ENCODE measurements at places on chromosomes 13 and 19.

GRCh38 chr13:48817166-48817802 is 158.4 kb upstream of the FNDC3A start:
- DNase-seq, result no peak

DNA sequence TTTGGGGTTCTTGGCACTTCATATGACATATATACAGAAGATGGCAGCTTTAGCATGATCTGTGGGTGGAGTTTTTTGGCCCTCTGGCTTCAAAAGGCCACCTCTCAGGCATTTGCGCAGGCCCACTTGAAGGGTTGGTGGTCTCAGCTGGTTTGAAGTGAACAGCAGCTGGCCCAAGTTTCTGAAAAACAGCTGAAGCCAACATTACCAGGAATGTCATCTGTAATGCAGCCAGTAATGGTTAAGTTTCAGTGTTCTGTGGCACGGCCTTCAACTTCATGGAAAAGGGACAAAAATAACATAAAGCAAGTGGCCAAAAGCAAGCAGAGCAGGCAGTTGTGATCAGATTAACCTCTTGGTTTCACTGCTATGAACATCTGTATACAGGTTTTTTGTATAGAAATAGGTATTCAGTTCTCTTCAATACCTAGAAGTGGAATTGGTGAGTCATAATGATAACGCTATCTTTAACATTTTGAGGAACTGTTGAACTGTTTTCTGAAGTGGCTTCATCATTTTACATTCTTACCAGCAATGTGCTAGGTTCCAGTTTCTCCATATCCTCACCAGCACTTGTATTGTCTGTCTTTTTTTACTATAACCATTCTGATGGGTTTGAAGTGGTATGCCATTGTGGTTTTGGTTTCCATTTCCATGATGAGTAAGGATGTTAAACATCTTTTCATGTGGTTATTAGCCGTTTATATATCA is 245.4 kb downstream of the SHISA2 start:
- no peak for DNase-seq

DNA sequence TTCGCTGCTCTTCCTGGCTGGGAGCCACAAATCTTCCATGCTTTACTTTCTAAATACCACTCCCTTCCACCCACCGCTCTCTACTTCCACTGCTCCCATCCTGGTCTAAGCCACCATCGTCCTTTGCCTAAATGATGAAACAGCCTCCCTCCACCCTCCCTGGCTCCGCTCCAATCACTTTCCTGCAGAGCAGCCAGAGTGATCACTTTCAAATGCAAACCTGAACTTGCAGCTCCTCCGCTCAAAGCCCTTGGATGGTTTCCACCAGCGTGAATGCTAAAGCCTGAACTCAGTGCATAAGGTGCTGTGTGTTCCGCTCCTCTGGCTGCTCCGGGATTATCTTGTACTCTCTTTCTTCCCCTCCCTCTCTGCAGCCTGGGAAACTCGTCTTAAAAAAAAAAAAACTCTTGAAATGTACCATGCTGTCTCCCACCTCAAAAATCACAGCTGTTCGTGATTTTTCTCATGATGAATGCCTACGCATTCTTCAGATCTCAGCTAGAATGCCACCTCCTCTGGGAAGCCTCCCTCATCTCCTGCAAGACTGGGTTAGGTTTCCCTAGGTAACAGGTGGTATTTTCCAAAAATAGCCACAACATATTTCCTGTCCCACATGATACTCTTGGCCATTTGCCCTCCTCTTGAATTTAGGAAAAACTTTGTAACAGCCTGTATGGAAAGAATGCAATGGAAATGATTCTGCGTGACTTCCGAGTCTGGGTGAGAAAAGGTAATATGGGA is 3.7 kb upstream of the SIN3B start:
- no peak for DNase-seq

GRCh38 chr13:53191091-53191490 is 162.5 kb downstream of the OLFM4 start:
- DNase-seq, result no peak

- DNase-seq, result no peak
Measured at GRCh38 chr19:15093001-15093400, 11.0 kb downstream of the OR1I1 start.

GRCh38 chr13:101082441-101082840 is 333.9 kb downstream of the NALCN start:
- no peak for DNase-seq

DNA sequence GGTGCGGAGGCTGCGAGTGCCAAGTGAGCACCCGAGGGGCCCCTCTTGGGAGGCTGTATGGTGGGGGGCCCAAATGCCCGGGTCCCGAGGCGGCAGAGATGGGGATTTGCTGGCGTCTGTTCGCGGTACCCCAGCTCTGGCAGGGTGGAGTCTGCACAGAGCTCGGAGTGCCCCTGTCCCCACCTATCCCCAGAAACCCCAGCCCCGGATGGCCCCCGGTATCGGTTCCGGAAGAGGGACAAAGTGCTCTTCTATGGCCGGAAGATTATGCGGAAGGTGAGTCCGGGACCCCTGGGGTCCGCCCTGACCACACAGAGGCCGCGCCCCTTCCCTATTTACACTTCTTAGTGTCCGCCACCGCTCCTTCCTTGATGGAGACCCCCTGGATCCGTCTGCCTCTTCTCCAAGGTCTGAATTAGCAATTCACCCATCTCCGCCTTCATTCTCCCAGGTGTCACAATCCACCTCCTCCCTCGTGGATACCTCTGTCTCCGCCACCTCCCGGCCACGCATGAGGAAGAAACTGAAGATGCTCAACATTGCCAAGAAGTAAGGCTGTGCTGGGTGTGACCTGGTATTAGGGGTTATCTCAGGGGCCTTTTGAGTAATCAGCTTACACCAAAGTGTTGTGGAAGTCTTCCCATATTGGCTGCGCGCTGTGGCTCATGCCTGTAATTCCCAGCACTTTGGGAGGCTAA is 630 bp downstream of the PNPLA6 start:
- DNase-seq, result no peak

- no peak for DNase-seq
Measured at GRCh38 chr13:73571376-73571775, 512.6 kb downstream of the KLF5 start.

DNA sequence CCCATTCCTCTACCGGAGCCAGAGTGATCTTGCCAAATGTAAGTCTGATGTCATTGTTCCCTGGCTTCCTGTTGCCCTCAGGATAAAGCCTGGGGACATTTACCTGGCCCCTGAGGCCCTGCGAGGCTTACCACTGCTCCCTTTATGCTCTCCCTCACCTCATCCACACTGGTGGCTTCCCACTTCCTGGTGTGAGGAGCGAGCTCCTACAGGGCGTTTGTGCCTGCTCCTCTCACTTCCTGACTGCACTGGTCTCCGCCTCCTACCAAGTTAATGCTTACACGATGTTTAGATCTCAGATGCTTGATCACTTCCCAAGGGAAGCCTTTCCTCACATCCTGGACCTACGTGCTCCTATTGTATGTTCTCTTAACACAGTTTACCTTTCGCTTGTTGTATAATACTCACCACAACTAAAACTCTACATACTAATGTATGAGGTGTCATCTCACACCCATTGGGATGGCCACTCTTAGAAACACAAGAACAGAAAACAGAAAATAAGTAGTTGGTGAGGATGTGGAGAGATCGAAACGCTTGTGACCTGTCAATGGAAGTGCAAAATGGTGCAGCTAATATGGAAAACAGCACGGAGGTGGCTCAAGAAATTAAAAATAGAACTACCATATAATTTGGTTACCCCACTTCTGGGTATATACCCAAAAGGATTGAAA is 177.6 kb downstream of the SHISA2 start:
- no peak for DNase-seq

DNA sequence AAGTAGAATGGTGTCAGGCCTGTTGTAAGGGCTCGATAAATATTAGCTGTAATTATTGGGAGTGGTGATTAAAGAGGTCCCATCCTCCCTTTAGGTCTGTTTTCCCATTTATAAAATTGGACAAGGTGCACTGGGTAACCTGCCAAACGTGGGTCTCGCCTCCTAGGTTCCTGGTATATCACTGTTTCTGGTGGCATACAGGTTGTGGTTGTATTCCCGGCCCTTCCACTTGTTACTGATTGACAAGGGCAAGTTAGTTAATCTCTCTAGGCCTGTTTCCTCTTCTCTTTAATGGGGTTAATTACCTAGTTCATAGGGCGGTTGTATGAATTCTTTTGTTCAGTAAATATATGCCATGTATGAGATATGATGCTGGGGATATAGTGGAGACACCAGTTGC is 1.5 kb downstream of the PPP2R1A start:
- DNase-seq, result no peak

DNA sequence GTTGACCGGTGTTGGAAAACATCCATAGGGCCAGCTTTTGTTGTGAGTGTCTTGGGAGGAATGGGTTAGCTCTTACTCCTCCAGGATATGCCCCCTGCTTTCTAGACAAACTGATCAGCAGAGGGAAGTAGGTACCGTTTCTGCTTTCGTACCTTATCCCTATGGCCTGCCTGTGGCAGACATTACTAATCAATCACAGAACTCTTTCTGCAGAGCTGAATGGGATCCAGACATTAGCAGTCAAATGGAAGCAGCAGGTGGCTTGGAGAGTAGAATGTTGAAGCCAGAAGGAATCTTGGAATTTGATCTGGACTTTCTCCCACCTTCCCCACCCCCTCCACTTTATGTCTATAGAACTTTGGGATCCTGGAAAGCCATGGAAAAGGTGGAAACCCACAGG is 17.1 kb downstream of the NWD1 start:
- DNase-seq, result no peak

DNA sequence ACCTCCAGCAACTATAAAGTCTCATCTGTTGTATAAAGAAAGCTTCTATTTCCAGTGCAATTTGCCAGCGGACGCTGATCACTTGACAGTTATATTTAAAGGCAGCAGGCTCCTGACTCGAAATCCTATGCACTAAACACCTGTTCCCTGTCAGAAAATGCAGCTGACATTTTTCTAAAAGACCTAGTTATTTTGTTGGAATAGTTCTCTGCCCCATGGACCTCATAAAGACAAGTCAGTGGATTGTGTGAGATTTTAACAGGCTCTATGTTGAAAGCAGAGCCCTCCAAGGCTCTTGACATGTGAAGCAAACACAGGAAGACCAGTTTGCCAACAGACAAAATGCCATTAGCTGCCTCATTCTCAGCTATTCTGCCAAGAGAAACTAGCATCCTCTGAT is 304.7 kb upstream of the KLF12 start:
- DNase-seq, result no peak

DNA sequence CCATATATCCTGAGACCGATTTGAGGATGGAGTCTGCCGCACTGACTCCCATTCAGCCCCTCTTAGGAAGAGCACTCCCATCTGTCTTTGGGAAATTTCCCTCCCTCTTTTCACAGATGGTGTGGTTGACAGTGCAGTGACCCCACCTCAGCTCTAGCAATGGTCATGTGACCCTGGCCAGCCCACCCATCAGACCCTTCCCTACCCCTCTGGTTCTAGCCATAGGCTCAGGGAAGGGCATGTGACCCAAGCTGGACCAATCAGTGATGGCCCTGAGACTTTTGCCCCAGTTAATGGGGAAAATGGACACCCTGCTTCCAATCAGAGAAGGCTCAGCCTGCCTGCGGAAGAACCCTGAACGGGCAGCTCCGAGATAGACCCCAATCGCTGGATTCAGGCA is 26.3 kb downstream of the IL12RB1 start:
- DNase-seq, result no peak

DNA sequence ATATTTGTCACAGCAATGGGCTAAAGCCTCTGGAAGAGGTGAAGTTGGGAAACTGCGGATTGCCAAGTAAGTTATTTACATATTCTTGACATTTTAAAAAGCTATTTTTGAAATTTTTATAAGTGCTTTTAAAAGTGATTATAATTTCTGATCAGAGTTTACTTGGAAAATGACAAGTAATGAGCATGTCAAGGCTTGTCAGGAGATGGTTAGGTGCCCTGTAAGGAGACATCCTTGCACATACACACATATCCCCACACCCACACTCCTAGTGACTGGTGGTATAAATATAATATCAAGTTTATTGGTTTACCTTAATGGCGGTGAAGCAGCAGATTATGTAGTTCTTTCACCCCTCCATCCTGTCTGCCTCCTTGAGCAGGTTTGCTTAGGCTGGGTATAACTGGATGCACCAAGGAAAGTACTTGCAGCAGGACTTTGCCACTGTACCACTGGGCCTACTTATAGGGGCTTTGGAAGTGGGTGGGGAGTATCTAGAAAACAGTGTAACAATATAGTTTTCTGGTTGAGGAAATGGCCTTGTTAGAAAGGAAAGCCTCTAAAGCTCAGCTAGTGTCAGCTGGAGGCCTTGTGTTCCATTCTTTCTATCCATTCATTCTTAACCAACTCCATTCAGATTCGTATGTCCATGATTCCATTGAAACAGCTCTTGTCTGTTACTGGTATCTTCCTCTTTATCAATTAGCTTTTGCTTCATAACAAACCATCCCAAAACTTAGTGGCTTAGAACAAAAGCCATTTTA is 16.6 kb downstream of the GTF2F2 start:
- no peak for DNase-seq

GRCh38 chr13:76917095-76917494 is 30.9 kb upstream of the KCTD12 start:
- no peak for DNase-seq

GRCh38 chr19:7533925-7534480 is 1.5 kb upstream of the PNPLA6 start:
- DNase-seq, result peak; percentile 90

DNA sequence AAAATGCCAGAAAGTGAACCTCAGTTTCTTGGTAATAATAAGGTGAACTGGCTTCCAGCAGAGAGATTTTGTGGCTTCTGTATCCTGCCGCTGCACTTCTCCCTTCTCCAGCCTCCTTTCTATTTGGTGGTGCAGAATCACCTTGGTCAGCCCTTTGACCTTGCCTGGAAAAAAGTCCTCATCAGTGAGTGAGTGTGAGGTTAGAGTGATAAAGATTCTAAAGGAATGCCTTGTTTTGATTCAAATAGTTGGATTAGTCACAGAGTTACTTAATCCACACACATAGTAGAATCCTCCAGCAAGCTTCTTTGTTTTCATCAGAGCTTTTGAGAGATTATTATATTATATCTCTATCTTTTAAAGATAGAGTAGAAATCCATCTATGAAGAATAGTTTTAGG is 140.9 kb downstream of the KCNRG start:
- no peak for DNase-seq

GRCh38 chr19:51094696-51095279 is 12.1 kb upstream of the KLK14 start:
- DNase-seq, result no peak

GRCh38 chr13:34108410-34108809 is 290.5 kb downstream of the RFC3 start:
- no peak for DNase-seq

GRCh38 chr19:752652-753517 is 2.0 kb downstream of the MISP start:
- DNase-seq, result no peak

Data from coronary artery (tissue), 2 donors.